ENCODE measurements at places on chromosomes 11 and 22.

GRCh38 chr11:38392176-38392575, 1794.1 kb upstream of the RAG2 start:
- no peak for DNase-seq

DNA sequence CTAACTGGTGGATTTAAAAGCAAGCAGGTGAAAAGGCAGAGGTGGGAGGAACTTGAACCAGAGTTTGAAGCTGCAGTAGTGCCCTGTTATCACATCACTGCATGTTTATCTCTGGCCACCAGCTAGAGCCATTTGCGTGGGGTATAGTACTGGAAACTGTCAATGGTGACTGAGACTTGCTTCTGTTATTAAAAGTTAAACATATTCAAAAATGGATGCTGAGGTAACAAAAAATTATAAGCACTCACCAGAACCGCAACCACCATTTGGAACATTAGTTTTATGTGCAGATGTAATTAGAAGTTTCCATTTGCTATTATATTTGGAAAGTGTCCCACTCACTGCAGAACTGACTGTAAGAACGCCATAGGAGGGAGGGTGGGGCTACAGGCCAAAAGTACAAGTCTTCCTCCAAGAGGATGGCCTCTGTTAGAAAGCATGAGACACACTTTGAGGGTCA, 1.2 kb upstream of the CD59 start:
- no peak for DNase-seq

DNA sequence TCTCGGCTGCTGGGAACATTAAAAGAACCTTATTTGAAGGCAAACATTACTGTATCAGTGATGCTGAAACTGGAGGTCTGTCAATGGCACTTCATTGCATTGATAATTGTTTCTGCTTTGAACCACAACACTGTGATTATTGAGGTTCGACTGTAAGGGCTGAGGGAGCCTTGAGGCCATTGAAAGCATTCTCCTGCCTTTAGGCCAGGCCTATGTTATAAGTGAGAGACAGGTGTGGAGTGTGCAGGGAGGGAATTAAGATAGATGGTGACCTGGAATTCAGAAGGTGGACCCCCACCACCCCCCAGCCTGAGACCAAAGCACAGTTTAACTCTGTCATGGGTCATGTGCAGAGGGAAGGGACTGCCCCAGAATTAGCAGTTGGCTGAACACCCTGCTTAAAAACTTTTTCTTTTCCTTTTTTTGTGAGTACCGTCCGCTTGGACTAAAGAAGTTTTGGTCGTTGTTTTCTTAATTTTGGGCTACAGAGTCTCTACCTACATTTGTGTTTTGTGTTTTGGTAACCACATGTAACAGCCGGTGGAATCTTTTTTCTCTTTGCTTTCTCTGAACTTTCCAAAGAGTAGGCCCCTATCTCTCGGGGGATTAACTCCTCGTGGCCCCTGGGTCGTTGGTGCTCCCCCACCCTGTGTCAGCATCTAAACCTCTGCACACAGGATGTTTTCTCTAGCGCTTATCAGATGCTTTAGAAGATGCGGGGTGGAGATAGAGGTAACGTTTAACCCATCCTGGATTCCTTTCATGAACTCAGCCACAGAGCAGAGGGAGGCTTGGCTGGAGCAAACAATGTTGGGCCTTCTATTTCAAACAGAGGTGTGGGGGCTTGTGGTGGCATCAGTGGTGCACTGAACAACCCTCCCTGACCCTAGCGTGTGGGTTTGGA, 43.7 kb downstream of the ZBTB16 start:
- peak; percentile 62 for DNase-seq

- DNase-seq = no peak
Measured at GRCh38 chr11:75492181-75492820, 33.4 kb downstream of the GDPD5 start.

- peak; percentile 29 for DNase-seq
Measured at GRCh38 chr22:31347251-31348008, 1.3 kb upstream of the PATZ1 start.

GRCh38 chr22:38317995-38318715, 922 bp upstream of the CSNK1E start:
- peak; percentile 66 for DNase-seq

- no peak for DNase-seq
Measured at GRCh38 chr11:76265771-76266241, 59.5 kb upstream of the WNT11 start.

GRCh38 chr11:130144861-130145281, 14.7 kb upstream of the ST14 start:
- DNase-seq = no peak

DNA sequence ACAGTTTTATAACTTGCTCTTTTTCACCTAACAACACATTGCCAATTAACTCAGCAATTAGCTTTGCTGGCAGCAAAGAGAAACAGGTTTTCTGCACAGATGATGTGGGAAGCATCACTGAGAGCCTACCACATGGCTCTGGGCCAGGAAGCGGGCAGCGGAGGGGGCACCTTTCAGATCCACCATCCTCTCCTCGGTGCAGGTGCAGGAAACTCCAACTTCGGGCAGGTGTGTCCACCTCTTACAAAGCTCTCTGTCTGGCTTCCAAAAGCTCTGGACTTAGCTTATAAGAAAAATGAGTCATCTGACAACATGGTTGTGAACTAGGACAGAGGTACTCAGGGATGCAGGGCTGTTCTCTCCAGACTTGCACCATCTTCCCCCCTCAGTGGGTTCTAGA, 77.0 kb downstream of the RPS6KA4 start:
- DNase-seq = no peak

GRCh38 chr22:27247701-27248434, 553.7 kb downstream of the MN1 start:
- no peak for DNase-seq

DNA sequence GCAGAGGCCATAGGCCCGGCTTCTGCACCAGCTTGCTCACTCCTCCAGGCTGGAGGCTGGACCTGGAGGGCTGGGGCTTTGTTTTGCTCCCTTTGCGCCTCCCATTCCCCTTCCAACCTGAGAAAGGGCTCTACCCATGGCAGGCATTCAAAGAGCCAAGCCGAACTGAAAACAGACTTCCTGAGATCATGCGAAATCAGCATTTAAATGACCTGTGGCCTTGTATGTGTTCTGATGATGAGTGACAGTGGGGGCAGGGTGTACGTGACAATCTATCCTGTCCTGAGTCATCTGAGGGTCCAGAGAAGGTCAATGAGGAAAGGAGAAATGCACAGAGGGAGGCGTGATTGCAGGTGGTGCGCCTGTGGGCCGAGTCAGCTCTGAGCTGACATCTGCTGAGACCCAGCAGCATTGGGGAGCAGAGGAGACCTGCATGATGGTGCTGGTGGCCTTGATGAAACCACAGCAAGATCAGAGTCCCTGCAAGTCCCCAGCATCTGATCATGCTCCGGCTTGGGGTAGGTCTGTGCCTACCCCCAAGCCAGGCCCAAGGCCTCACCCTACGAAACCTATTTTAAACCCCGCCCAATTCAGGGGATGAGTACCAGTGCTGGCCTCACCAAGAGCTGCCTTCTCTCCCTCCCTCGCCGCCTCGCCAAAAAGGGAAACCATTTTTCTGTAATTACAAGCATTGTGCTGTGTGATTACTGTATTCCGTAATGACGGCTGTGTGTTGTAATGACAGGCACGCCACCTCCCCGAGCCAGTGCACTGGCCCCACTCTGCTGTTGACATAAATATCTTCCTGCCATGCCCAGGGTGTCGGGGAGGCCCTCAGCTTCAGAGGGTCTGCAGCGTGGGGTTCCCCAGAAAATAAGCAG, 95.2 kb upstream of the ANO1 start:
- DNase-seq = no peak

DNA sequence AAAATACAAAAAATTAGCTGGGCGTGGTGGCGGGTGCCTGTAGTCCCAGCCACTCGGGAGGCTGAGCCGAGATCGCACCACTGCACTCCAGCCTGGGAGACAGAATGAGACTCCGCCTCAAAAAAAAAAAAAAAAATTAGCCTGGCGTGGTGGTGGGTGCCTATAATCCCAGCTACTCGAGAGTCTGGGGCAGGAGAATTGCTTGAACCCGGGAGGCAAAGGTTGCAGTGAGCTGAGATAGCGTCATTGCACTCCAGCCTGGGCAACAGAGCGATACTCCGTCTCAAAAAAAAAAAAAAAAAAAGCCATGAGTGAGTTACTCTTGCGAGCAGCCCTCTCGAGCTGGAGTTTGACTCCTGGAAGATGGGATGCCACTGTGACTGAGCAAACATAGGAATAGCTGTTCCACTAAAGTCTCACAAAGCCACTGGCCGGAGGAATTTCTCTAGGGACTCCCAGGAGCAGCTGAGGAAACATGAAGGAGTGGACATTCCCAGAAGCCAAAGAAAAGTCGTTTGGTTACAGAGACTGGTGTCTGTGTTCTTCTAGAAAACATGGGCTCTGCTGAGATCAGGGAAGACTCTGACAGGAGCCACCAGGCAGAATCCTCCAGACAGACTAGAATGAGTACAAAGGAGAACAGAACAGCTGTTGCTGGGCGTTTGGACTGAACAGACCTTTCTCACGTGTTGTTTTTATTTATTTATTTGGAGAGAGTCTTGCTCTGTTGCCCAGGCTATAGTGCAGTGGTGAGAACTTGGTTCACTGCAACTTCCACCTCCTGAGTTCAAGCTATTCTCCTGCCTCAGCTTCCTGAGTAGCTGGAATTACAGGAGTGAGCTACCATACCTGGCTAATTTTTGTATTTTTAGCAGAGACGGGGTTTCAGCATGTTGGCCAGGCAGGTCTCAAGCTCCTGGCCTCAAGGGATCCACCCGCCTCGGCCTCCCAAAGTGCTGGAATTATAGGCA, 32.4 kb upstream of the MYH9 start:
- DNase-seq = no peak

- DNase-seq = no peak
Measured at GRCh38 chr11:107929611-107930200, 1.5 kb downstream of the RAB39A start.

DNA sequence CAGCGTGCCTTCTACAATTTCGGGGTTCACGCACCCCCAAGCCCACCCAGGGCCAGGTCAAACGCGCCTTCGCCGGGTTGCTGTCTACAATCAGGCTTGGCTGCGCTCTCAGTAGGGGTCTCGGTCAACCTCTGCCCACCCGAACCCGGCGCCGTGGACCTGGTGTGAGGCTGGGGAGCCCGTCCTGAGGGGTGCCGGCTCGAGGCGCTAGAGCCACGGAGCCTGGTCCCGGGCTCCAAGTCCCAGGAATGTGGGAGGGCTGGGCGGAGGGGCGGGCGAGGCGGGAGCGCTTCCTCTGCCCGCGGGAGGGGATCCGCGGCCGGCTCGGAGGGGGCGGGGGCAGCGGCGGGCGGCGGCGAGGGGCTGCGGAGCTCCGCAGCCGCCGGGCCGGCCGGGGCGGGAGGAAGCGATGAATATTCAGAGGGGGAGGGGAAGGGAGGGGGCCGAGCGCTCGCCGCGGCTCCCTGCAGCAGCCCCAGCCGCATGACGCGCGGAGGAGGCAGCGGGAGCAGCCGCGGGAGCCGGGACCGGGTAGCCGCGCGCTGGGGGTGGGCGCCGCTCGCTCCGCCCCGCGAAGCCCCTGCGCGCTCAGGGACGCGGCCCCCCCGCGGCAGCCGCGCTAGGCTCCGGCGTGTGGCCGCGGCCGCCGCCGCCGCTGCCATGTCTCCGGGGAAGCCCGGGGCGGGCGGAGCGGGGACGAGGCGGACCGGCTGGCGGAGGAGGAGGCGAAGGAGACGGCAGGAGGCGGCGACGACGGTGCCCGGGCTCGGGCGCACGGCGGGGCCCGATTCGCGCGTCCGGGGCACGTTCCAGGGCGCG, at the start of gene PTPRJ:
Gene PTPRJ, plus strand, starts transcription at position 472 of the 819 bp plus-strand sequence. CDS start 354 bp downstream, outside the sequence.
- no peak for DNase-seq

DNA sequence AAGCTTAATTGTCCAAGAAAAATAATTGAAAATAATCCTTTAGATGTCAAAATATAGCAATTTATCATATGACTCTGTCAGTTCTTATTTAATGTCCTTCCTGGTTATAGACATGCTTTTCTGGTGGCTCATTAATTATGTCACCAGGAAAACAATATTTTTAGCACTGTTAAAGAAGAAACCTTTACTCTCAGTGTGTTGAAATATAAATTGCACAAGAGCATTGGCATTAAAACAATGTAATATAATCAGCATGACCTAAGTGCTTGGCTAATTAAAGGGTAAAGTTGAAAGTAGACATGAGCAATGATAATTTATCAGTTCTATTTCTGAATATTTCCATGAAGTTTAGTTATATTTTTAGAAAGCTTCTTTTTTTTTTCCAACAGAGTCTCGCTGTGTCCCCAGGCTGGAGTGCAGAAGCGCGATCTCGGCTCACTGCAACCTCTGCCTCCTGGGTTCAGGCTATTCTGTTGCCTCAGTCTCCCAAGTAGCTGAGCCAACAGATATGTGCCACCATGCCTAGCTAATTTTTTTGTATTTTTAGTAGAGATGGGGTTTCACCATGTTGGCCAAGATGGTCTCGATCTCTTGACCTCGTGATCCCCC, 232.3 kb downstream of the JRKL start:
- DNase-seq = no peak

DNA sequence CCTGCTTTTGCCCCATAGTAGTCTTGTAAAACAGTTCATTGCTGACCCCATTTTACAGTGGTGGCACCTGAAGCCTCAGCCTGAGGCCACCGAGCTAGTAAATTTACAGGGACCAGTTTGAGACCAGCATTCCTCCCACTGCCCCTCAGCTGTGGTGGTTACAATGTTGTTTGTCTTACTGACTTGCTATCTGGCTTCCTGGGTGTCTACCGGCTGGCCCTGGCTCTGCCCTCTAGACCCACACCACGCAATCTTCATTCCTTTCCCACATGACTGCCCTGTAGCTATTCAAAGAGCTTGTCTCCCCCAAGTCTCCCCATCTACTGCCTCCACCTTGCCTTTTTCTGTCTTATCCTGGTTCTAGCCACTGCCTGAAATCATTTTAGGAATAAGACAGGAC, 20.8 kb downstream of the PIK3IP1 start:
- no peak for DNase-seq

GRCh38 chr22:18954990-18955571, 19.0 kb upstream of the PRODH start:
- no peak for DNase-seq

DNA sequence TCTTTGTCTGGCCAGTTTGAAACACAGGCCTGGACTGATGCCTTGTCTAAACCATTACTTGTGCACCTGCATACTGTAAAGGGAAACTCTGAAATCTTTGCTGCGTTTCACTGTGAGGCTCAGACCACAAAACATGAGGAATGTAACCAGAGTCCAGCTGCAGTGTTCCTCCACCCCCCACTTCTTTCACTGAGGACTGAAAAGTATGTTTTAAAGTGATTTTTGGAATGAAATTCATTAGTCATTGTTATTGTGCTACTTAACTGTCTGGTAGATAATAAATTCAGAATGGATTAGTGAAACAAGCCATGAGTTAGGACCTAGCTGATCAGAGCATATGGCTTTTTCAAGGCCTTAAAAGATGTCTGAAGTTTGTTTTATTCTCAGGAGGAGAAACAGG, 181.2 kb downstream of the WNT11 start:
- no peak for DNase-seq

Measured in GF-D8 (cell line).